ENCODE measurements at places on chromosomes 13 and 19. TPM values are rescaled to one million over a fixed set of nuclear protein-coding genes. Genes with fewer than 3 reads are reported as not detected.

GRCh38 chr19:14135985-14136508 is 342 bp downstream of the ASF1B start:
- peak overlapping the region; percentile 85 for H3K4me3 ChIP-seq
- peaks cover 18% of the 10 kb centered on the region for H3K36me3 ChIP-seq
- no peak for DNase-seq
- H3K27ac ChIP-seq = peak overlapping the region; percentile 91
- H3K4me1 ChIP-seq = peaks cover 23% of the 10 kb centered on the region

PLIN4 gene
- total RNA-seq = 0.11 TPM

DNA sequence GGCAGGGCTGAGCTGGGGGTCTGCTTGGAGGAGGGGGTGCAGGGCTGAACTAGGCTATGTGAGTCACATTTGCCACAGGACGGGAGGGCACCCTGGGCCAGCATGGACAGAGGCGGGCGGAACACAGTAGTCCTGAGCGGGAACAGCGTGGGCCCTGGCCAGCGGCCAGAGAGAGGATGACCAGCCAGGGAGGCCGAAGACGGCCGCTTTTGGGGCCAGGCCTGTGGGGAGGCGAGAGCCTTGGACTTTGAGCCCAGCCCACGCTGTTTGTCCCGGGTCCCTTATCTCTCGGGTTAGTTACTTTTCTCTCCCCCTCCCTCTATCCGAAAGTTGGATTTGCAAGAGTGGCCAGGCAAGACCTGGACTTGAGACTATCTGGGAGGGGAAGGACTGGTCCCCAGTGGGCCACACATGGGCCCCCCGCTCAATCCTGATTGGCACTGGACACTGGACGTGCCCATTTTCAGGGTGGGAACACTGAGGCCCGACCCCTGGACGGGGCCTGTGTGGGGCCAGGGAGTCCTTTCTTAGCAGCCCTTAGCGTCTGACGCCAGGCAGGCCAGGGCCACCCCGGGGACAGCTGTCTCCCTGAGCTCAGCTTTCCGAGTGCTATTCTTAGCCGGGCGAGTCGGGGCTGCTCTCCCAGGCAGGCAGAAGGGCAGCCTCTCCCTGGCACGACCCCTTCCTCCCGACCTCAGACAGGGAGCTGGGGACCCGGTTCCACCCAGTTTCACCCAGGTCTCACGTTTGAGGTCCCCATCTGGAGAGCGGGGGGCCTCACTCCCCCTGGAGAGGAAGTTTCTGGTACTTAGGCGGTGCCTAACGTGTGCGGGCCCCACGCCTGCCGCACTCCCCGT is 833 bp downstream of the GAMT start:
- H3K27ac ChIP-seq = no peak overlapping the region
- peak overlapping the region; percentile 69 for H3K4me3 ChIP-seq
- DNase-seq = no peak
- no peaks in the 10 kb centered on the region for H3K36me3 ChIP-seq

GRCh38 chr19:1265615-1266128 is 3.5 kb upstream of the CIRBP start:
- peak overlapping the region; percentile 81 for H3K27ac ChIP-seq
- peaks cover 13% of the 10 kb centered on the region for H3K36me3 ChIP-seq
- H3K4me3 ChIP-seq = peak overlapping the region; percentile 71
- peak; percentile 71 for DNase-seq
- no peaks in the 10 kb centered on the region for H3K27me3 ChIP-seq

CDX2 gene
- total RNA-seq = not detected

- H3K27me3 ChIP-seq = no peaks in the 10 kb centered on the region
- H3K27ac ChIP-seq = no peak overlapping the region
- no peak for DNase-seq
- no peak overlapping the region for H3K4me3 ChIP-seq
- peaks cover 3% of the 10 kb centered on the region for H3K36me3 ChIP-seq
- peaks cover 10% of the 10 kb centered on the region for H3K4me1 ChIP-seq
Measured at GRCh38 chr19:4986471-4986891, 17.6 kb downstream of the KDM4B start.

CNN1 gene
- total RNA-seq = not detected

- H3K36me3 ChIP-seq = no peaks in the 10 kb centered on the region
- no peak overlapping the region for H3K4me3 ChIP-seq
- no peak for DNase-seq
- no peaks in the 10 kb centered on the region for H3K4me1 ChIP-seq
- no peaks in the 10 kb centered on the region for H3K27me3 ChIP-seq
- no peak overlapping the region for H3K27ac ChIP-seq
Measured at GRCh38 chr13:90315061-90315460, 1032.4 kb upstream of the MIR17HG start.

GRCh38 chr19:44754750-44755080 is 6.2 kb downstream of the BCL3 start:
- no peak for DNase-seq
- no peaks in the 10 kb centered on the region for H3K27me3 ChIP-seq
- H3K4me1 ChIP-seq = peaks cover 56% of the 10 kb centered on the region
- peak overlapping the region; percentile 88 for H3K4me3 ChIP-seq
- peaks cover 47% of the 10 kb centered on the region for H3K36me3 ChIP-seq
